ENCODE measurements at places on chromosomes 11 and 22.

GRCh38 chr22:17581631-17582030, 18.3 kb downstream of the SLC25A18 start:
- no peak for DNase-seq

GRCh38 chr11:72157131-72157530, 21.6 kb downstream of the FOLR3 start:
- no peak for DNase-seq

DNA sequence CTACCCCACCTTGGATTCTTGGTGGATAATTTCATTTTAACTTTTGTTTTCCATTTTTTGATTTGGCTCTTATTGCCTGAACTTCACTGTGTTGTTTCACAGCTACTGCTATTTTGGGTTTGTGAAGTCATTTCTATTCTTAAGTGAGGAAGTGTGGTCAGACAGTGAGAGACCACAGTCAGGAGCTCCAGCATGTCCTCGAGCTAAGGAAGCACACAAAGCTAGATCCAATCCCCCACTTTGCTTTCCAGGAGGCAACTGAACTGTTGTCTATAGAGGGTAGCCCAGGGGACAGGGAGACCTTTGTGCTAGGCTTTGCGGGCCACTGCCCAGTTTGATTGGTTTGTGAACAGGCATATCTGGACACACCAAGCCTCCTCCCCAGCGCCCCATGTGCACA, 251.8 kb upstream of the KIRREL3 start:
- DNase-seq, result peak; percentile 3

DNA sequence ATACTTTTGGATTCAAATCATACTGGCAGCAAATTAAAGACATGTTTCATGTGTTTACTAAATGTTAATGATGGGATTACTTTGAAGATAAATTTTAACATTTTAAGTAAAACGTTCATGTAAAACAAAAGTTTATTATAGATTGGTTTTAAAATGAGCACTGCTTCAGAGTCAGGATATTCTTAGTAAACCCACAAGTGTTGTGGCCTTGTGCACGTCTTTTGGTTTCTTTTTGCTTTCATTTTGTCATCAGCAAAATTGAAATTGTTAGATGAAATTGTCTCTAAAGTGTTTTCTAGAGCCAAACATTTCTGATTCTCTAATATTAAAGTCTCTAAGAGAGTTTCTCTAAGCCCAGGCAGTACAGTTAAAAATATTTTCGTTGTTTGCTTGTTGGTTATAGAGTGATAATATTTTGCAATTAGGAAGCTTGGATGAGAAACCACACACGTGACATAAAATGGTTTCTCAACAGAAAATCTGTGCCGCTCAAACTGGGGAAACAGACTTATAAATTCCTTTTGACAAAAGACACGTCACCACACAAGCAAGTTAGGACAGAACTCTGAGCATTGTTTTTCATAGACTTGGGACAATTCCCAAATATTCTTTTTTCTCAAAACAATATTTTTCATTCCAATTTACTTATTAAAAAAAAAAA, 164.4 kb downstream of the TEAD1 start:
- DNase-seq, result no peak

GRCh38 chr11:19912115-19912957, 199.7 kb downstream of the NAV2 start:
- peak; percentile 2 for DNase-seq

GRCh38 chr11:118441770-118442275, 5.5 kb downstream of the KMT2A start:
- DNase-seq, result no peak

- no peak for DNase-seq
Observed at GRCh38 chr11:60633645-60634044, 65.8 kb upstream of the MS4A8 start.

- no peak for DNase-seq
Observed at GRCh38 chr11:17568944-17569343, 21.9 kb downstream of the OTOG start.

GRCh38 chr22:34798605-34799004, 267.4 kb upstream of the ISX start:
- no peak for DNase-seq

DNA sequence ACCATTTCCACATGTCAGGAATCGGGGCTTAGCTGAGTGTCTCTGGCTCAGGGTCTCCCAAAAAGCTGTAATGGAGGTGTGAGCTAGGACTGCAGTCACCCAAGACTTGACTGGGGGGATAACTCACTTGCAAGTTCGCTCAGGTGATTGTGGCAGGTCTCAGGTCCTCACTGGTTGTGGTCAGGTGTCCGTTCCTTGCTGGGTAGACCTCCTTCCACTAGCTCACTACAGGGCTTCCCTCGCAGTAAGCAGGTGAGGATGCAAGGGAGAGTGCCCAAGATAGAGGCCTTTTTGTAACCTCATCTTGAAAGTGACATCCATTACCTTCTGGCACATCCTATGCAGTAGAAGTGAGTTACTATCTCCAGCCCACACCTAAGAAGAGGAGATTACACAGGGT, 29.5 kb downstream of the C11orf58 start:
- no peak for DNase-seq

GRCh38 chr11:130449310-130449990, 1.0 kb downstream of the ADAMTS15 start:
- DNase-seq, result no peak

GRCh38 chr11:70111269-70112016, 33.3 kb downstream of the ANO1 start:
- peak; percentile 36 for DNase-seq

GRCh38 chr11:61707574-61707973, 27.4 kb downstream of the DAGLA start:
- DNase-seq, result no peak

DNA sequence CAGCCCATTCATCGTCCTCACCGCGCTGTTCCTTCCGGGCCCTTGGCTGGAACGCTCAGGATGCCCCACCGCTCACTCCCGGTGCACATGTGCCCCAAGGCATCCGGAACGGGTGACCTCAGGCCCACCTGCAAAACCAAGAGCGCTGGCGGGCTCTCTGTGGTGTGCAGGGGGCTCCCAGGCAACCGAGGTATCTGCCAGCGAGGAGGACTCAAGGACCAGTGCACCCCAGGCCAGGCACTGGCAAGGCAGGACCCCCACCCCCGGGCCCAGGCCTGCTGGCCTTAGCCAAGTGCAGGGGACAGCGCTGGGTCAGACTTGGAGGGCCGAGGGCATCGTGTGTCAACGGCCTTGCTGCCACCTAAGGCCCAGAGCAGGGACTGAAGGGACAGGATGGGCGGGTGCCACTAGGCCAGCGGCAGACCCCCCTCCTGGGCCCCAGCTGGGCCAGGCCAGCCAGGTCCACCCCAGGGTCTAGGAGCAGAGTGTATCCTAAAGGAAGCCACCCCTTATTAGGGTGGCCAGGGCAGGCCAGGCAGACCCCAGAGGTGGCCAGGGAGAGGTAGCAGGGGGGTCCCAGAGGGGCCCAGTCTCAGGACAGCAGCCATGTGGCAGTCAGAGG, 8.5 kb downstream of the TNNT3 start:
- DNase-seq, result no peak

DNA sequence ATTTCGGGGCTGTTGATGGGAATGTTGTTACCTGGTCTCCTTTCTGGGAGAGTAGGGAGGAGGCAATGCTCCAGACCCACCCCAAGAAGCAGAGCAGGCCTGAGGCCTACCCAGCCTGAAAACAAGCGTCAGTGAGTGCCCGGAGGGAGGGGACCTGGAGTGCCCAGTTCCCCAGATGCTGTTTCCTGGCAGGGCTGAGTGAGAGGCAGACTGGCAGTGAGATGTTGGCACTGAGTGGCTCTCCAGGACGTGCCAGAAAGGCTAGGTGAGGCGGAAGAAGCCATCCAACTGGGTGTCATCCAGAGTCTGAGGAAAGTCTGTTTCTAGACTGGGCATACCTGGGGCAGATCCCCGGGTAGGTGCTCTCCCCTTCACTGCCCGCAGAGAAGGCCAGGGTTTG, 1.3 kb downstream of the POU2F3 start:
- no peak for DNase-seq

GRCh38 chr22:19463491-19464469, 15.2 kb downstream of the UFD1 start:
- DNase-seq, result no peak

GRCh38 chr11:75583718-75584658, 21.9 kb downstream of the SERPINH1 start:
- DNase-seq, result peak; percentile 70

DNA sequence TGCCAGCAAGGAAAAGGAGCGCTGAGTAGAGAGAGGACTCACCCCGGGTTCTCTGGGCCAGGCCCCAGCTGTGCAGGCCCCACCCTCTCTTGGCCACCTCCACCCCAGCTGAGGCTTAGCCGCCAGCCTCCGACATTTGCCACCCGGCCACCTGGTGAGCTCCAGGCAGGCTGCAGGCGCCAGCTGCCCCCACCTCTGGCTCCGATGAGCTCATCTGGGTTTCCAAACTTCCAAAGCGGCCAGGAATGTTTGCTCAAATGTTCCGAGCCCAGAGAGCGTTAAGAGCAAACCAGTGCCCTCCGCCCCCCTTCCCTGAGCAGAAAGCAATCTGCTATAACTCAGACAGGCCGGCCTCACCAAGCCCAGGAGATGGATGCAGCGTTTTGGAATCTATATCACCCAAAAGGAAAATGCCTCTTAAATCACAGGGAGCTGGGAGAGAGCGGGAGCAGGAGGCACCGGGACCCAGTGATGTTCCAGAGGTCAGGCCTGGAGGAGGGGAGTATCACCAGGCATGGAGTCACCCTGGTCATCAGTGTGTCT, 9.1 kb upstream of the MN1 start:
- no peak for DNase-seq

DNA sequence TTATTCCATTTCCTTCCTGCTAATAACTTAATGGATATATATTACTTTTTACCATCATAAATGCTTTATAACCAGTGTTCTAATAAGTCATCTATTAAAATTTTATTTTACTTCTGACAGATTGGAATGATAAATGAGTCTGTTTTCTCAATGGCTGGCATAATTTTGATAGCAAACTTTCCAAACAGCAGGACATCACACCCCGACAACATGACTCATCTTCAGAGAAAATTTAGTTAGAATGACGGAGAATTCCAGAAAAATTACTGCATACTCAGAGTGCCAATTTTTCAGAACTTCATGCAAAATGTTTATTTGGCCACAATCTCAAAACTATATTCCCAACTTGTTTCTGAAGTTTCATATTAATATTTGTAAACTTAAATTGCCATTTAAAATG, 174.4 kb downstream of the SWAP70 start:
- no peak for DNase-seq

GRCh38 chr11:69277074-69277809, 16.7 kb upstream of the MYEOV start:
- DNase-seq, result no peak

DNA sequence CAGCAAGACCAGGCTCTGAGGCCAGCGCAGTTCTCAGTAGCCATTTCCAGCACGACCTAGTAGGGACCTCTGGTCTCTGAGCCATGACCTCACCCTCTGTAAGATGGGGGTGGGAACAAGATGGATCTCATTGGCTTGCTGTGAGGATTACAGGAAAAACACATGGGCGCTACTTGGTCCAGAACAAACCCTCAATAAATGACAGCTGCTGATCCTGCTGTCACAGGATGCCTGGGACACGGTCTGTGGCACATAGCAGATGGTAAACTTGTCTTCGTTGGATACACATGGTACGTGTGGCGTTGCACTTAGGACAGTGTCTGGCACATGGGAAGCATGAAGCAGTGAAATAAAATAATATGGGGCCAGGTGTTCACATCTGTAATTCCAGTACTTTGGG, 4.5 kb upstream of the KCTD17 start:
- no peak for DNase-seq

DNA sequence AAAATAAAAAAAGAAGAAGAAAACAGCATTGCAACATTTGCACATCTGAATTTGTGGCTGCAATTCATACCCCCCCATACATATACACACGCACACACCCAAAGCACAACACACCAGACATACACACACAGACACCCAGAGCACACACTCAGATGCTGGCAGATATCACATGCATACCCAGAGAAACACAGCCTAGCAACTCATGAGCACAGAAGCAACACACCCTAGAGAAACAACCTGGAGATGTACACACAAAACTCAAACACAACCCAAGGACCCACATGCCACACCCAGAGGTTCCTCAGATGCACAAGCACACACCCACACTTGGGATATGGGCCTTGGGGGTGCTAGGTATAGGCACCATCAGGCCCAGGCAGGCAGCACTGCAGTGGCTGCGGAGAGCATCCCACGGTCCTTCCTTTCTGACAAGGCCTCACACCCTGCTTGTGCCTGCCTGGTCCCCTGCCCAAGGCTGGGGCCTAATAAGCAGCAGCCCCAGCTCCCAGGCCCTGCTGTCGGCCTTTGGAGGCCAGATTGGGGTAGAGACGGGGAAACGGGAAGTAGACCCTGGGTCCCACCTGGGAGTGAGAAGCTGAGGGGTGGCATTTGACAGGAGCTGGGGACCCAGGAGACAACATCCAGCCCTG, 3.1 kb downstream of the CST6 start:
- peak; percentile 21 for DNase-seq

DNA sequence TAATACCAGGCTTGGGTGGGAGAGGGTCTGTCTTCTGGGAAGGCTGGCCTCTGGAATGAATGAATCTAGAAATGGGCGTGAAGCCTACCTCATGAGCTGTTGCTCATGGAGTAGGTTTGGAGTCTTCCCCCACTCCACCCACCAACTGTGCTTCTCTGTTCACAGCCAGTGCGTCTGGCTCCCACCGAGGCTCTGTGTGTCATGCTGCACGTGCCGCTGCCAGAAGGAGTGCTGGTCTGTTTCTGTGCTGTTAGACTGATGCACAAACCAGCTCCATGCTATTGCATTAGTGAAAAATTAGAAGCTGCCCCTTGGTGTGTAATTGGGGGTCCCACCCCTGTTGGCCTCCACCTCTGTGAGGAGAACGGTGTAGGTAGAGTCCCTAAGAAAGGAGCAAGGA, 132.3 kb upstream of the PARVA start:
- DNase-seq, result no peak

DNA sequence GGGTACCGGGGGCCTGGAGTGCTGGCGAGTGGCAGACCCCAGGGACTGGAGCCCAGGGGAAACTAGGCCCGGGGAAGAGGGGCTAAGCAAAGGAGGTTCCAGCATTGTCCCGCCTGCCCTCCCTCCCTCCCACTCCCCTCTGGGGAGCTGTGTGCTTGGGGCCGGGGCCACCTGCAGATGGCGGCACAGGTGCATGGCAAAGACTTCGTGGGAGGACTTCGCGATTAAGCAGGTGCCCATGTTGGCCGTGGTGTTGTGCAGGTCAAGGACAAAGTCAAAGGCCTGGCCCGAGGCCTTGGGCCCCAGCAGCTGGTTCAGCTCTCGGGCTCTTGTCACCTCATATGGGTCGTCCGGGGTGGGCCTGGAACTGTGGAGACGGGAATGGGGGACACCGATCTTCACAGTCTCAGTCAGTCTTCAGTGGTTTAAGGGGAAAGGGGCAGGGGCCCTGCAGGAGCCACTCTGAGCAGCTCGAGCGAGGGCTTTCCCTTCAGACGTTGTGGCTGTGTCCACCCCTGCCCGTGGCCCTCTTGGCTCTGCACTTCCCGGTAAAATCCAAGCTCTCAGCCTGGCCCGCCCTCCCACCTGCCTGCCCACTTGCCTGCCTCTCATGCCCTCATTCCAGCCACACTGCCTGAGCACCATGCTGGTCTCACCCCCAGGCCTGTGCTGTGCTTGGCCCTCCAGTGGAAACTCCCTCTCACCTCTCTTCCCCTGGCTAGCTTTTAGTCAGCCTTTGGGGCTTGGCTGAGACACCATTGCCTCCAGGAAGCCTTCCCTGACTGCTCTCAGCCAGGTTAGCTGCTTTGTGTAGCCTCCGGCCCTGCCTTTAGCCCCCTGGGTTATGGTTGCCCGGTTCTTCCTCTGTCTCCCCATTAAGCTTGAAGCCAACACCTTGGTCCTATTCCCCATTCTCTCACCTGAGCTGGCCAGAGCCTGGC, 4.7 kb downstream of the ACY3 start:
- DNase-seq, result no peak

All from suppressor macrophage (primary cell).